Fibroblast of skin of right biceps (primary cell): ENCODE measurements at places on chromosomes 3 and 15.
A peak's percentile ranks its signal among the peaks of the same experiment; 100 is the strongest.

GRCh38 chr3:64220161-64220914 lies 4.9 kb downstream of the PRICKLE2 start:
- DNase-seq, result peak; percentile 85

DNA sequence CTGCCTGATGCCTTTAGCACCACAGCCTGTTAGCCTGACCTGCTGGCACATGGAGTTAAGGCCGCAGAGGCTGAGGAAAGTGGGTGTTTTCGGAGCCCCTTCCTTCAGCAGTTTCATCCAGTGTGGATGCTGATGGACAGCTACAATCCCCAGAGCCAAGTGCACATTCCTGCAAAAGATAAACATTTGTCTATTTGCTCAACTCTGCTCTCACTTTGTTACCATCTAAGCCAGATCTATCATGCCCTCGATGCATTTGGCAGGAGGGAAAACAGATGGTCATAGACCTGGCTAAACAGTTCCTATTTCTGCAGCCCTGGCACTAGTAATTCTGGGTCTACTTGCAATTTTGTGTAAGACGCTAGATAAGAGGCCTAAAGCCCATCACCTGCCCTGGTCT lies 312.9 kb upstream of the RASGRP1 start:
- no peak for DNase-seq

- peak; percentile 45 for DNase-seq
Measured at GRCh38 chr15:99580076-99580475, 14.3 kb downstream of the MEF2A start.

DNA sequence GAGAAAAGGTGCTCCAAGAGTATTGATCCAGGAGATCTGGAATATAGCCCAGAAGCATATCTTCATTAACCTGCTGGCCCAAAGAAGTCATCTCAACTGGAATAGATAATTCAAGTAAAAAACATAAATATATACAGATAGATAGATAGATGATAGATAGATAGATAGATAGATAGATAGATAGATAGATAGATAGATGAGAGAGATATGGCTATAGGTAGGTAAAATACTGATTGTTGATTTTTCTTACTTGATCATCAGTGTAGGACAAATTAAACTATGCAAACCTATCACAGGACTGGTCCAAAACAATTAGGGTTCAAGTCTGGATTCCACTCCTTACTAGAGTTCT lies 83.6 kb downstream of the TNIK start:
- DNase-seq, result no peak

DNA sequence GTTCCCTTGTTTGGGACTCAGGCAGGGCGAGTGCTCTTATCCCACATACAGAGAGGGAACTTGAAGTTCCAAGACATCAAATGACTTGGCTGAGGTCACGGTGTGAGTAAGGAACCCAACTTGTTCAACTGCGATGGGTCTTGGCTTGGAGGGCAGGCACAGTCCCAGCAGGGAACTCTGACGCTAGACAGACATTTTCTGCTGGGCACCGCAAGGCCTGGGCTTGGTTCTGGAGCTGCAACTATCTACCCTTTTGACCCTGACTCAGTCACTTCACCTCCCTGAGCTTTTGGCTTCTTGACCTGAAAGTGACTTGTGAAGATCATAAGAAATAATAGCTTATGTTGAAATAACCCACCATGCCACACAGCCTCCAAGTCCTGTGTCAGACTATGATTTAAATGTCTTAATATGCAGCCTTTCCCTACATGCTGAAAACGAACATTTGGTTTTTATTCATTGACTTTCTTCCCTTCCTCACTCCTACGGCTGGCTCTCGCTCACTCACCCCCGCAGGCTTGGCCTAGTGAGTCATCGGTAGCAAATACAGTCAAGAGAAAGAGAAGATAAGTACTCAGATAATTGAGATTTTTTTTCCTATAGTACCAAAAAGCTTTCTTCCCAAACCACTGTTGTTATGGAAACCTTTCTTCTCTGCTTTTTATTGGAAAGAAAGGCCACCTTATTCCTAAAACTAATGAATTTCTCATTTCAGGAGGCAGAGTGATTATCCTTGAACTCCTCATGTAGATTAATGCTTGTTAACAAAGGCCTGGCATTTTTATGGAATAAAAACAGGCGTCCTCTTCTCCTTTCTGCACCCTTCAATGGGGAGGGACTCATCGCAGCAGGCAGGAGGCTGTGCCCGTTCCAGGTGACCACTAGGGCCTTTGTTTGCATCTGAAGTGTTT lies 178.4 kb downstream of the ATP10A start:
- peak; percentile 92 for DNase-seq

GRCh38 chr3:164406281-164406680 lies 672.0 kb downstream of the SI start:
- no peak for DNase-seq
